EL (cell line): ENCODE measurements at places on chromosomes 3 and 15.
A peak's percentile ranks its signal among the peaks of the same experiment; 100 is the strongest.

- no peak for DNase-seq
Measured at GRCh38 chr15:60313906-60314305, 83.9 kb downstream of the ANXA2 start.

DNA sequence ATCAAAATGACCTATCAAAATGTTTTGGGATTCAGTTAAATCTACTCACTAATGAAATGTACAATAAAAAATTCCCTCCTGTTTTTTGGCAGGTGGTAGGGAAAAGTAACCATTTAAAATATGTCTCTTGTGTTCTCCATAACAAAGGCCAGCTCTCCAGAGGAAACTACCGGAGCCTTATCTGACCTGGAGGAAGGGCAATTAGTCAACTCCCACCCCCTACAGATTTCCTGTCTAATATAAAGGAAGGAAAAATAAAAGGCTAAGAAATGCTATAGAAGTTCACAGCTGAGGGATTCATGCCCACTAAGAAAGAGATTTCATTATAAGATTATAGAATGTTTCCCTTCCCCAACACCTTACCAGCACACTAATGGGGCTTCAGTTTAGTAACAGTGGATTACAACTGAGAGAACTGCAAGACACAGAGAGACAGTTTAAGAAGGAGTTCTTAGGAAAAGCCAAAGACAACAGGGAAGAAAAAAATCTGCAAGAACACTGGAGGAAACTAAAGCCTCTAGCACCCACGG, 376.5 kb upstream of the KCNMB2 start:
- no peak for DNase-seq

GRCh38 chr3:1346386-1346785, 253.6 kb downstream of the CNTN6 start:
- DNase-seq: no peak

DNA sequence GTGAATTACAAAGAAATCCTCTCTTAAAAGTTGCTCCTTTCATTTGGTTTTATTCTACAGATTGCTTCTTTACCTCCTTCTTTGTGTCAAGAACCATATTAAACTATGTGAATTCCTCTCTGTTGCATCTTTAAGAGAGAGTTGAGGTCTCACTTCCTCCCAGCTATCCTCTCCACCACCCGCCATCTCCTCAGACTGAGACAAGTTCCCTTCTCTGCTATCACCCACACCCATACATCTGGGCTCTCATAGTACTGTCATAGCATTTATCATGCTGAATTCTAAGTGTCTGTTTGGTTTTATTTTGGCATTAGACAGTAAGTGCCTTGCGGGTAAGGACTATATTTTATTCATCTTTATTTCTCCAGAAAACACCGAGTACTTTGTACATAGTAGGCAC, 54.2 kb downstream of the B3GALNT1 start:
- DNase-seq: no peak

DNA sequence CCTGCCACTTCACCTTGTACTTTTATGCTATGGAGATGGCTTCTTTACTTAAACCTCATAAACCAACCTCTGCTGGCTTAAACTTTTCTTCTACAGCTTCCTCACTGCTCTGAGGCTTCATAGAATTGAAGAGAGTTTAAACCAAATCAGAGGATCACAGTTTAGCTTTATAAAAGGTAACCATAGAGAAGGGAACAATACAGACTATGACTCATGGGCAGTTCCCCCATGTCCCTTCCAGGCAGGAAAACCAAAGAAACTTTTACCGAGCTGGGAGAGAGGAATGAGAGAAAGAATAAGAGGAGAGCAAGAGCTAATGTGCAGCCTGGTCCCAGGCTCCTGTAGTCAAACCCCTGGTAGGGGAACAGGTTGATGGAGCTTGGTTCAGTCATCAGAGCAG, 53.9 kb upstream of the NEDD4 start:
- DNase-seq: no peak

DNA sequence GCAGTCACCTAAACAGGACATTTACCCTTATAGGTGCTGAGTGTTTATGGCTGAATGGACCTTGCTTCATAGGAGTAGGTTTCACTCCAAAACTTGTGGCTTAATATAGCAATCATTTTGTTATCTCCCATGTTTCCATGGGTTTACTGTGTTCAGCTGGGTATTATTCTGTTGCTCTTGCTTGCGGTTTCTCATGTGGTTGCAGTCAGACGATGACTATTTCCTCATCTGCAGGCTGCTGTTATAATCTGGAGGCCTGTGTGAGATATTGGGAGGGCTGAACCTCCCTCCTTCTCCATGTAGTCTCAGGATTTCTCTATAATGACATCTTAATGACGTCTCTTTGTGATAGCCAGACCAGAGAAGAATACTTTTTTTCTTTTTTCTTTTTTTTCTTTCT, 98.1 kb downstream of the ZPLD1 start:
- peak; percentile 5 for DNase-seq

GRCh38 chr3:99971761-99972160, 142.5 kb downstream of the FILIP1L start:
- no peak for DNase-seq

DNA sequence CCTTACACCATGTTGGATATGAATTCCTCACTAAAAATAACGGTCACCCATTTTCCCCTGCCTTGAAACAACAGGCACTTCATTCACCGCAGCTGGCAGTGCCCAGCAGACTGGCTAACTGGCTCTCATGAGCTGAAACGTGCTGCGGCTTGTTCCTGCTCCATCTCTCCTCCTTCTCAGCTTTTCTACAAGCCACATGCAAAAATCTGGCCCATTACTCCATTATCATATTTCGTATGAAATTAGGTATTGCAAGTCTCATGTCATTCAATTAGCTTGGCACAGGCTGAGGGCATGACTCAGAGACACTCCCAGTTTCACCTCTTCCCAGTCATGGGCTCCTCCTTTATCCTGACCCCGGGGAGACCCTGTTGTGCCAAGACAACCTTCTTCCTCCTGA, 60.0 kb downstream of the MAGEF1 start:
- no peak for DNase-seq

GRCh38 chr15:57205027-57205855, 171.1 kb upstream of the CGNL1 start:
- DNase-seq: no peak

DNA sequence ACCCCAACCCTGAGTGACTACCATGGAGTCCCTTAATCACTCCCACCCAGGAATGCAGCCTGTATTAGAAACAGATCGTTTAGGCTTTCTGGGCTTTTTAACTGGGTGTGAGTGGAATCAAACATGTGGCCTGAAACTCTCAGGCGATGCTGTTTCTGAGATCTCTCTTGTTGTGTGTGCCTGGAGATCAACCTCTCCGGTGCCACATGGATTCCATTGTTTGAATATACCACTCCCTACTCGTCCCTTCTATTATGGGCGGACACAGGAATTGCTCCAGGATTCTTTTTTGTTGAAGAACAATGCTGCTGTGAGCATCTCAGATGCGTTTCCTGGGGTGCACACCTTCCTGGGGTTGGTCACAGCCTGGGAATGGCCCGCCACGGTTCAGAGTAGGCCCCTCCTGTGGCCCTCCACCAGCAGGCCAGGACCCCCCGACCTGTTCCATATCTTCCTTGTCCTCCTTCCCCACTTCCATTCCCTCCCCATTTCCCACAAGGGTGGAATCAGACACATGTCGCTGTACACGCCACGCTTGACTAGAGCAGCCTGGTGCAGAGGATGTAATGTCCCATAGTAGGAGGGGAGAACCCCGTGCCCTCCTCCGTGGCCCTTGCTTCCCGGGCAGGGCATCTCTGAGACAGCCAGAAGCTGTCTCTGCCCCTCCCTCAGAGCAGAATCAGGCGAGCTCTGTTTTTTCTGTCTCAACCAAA, 36.4 kb upstream of the PRR23E start:
- no peak for DNase-seq

DNA sequence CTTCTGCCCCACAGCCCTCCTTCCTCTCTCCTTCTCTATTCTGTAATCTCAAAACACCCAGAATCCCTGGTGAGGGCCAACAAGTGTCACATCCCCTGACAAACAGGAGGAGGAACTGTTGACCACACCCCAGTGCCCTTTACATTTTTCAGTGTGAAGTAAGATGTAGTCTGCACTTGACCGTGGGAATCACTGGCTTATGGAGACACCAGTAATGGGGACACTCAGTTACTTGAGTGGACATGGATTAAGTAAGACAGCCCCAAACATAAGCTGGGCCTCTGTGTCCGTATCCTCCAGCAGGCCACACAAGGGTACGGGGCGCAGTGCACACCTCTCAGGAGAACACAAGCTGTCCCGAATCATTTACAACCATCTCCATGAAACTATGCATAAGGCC, 28.4 kb upstream of the LIMD1 start:
- no peak for DNase-seq

GRCh38 chr3:100073714-100074307, 40.5 kb downstream of the FILIP1L start:
- DNase-seq: peak; percentile 91

GRCh38 chr3:99641480-99641879, 3.1 kb downstream of the COL8A1 start:
- no peak for DNase-seq

DNA sequence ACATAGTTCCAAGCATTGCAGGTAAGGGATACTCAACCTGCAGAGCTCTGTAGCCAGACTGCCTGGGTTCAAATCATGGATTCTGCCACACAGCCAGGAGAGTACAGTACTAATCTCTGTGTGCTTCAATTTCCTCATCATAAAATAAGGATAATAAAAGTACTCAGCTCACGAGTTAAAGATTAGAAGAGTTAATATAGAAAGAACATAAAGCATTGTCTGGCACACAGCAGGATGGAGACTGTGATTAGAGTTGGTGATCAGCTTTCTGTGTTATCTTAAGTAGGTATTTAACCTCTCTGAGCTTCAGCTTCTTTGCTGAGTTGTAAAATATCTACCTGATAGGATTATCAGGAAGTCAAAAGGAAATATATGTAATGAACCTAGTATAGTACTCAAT, 2.7 kb downstream of the CEP70 start:
- no peak for DNase-seq

- peak; percentile 37 for DNase-seq
Measured at GRCh38 chr3:53776494-53777101, 69.6 kb downstream of the CHDH start.

- DNase-seq: no peak
Measured at GRCh38 chr3:32886296-32886695, 65.1 kb upstream of the CCR4 start.

GRCh38 chr15:41285285-41285684, 47.1 kb downstream of the OIP5 start:
- no peak for DNase-seq

GRCh38 chr3:105402287-105402801, 35.6 kb downstream of the ALCAM start:
- peak; percentile 54 for DNase-seq

GRCh38 chr3:46890132-46890531, 12.6 kb downstream of the PTH1R start:
- no peak for DNase-seq

DNA sequence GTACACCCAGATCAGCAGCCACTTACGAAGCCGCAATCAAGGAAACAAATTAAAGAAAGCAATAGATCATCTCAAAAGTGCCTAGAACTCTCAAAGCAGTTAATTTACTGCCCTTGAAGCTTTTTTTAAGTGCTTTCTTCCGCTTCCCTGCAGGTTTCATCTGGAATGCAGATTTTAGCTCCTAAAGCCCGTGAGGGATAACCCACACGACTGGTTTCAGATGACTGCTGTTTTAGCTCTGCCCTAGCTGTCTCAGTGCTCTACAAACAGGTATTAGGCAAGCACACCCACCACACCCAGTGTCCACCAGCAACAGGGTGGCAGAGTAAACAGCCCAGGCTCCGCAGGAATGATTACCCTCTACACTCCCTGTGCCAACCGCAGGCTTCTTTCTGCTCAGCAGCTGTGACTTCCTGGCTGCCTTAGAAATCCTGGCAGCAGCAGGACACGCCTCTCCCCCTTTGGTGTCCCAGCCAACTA, 126.0 kb downstream of the FMN1 start:
- DNase-seq: peak; percentile 41

DNA sequence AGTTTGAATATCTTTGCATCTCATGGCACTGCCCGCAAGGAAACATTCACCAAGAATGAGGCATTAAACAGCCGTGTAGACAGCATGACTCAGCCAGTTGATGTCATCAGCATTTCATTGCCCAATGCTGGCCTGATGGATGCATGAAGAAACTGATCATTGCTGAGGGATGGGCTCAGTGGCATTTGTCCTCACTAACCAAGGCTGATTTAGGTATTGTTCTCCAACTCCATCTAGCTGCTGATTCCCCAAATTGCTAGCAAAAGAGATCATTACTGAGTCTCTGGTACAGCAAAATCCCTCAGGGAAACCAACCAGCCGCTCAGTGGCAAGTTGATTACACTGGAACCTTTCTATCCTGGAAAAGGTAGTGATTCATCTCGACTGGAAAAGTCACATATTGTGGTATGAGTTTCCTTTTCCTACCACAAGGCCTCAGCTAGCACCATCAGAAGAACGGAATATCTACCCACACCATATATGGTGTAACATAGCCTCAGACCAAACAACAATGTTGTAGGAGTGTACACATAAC, 186.5 kb upstream of the GAP43 start:
- DNase-seq: peak; percentile 97

GRCh38 chr3:23209747-23210487, 6.8 kb downstream of the UBE2E2 start:
- DNase-seq: no peak

DNA sequence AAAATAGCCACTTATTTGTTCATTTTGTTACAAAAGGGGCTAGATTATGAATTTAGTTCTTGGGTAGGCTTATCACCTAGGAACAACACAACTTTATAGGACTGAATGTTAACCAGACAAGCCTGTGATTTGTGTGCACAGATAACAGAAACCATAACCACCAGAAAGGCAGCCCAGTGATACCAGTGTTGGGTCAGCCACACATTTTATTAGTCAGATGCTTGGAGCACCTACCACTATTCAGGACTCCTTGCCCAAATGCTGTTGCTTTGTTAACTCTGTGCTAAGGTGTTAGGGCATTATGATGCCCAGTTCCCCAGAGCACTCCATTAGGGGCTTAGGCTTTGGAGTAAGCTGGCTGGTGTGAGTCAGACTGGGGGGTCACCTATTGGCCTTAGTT, 22.5 kb downstream of the PLCL2 start:
- DNase-seq: no peak

DNA sequence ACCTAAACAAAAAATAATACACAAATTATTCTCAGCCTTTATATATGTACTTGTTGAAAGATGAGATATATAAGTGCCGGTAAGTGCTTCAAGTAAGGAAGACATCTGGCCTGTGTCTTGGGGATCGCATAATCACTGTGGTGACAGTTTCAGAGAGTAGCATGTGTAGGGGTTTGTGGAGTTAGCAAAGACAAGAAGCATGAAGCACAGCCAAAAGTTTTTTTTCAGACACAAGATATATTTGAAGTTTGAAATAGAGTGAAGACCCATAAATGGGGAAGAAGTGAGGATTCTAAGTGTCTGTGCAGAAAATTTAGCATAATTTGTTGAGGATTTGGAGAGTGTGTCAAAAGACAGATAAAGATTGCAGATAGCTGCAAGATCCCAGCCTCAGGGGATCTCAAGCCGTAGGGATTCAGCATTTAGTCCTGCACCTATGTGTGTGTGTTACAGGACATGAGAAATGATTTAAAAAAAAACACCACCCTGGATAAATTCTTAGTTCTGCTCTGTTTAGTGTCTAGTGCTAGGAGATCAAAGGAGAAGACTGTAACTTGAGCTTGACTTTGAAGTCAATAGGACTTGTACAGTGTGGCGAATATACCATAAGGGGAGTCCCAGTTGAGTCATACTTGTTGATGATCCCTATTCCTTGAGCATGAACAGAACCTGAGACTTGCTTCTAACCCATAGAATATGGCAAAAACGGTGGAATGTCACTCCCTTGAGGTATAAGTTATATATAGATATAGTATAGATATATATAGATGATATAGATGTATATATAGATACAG, 123.9 kb upstream of the GRM7 start:
- DNase-seq: no peak
